ENCODE measurements at places on chromosomes 2 and 18. TPM values are rescaled to one million over a fixed set of nuclear protein-coding genes. Genes with fewer than 3 reads are reported as not detected.

GRCh38 chr2:170141865-170142264 lies 36.1 kb upstream of the MYO3B start:
- H3K4me1 ChIP-seq = peaks cover 6% of the 10 kb centered on the region
- H3K4me3 ChIP-seq = no peak overlapping the region
- H3K27ac ChIP-seq = no peak overlapping the region
- DNase-seq = no peak

GRCh38 chr2:218216674-218217359 lies at the start of gene ARPC2:
TSS of gene ARPC2 (plus strand) at chr2:218217189. CDS start at chr2:218217471, 282 bp downstream.
- H3K27me3 ChIP-seq = no peaks in the 10 kb centered on the region
- peaks cover 36% of the 10 kb centered on the region for H3K36me3 ChIP-seq
- peaks cover 31% of the 10 kb centered on the region for H3K4me1 ChIP-seq
- peak within 1 kb of the TSS; percentile 91 for H3K27ac ChIP-seq

DNA sequence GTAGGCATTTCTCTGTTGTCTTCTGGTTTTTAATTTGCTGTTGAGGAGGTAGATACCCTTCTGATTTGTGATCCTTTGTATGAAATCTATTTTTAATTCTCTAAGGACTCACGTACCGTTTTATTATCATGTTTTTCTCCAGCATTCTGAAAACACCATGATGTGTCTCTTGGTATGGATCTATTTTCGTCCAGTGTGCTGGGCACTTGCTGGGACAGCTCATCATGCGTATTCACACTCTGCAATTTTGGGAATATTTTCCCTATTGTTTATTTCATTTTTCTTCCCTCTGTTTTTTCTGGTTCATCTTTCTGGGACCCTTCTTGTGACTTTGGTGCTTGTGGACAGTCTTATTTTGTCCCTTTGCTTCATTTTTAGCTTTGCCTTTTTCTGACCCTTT lies 21.9 kb downstream of the RPIA start:
- no peak overlapping the region for H3K27ac ChIP-seq
- H3K4me3 ChIP-seq = no peak overlapping the region
- no peaks in the 10 kb centered on the region for H3K4me1 ChIP-seq
- no peak for DNase-seq

DNA sequence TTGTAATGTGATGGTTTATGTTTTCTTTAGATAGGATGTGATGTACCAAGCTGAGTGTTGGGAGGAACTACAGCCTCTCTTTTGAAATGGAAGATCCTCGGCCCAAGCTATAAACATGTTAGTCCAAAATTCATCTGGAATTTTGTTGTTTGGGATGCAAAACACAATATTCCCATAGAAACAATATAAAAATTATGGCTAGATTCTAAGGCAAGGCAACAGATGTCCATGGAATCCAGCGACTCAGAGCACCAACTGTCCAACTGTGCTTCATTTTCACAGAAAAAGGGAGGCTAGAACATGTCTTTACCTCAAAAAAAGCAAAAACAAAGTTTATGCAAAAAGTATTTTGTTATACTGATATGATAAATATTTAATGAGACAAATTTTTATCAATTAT lies 52.4 kb upstream of the ATP8B1 start:
- H3K4me1 ChIP-seq = no peaks in the 10 kb centered on the region
- H3K27ac ChIP-seq = no peak overlapping the region
- no peaks in the 10 kb centered on the region for H3K36me3 ChIP-seq
- no peak for DNase-seq
- H3K27me3 ChIP-seq = peaks cover 36% of the 10 kb centered on the region

GRCh38 chr2:231199219-231199618 lies 788 bp downstream of the ARMC9 start:
- DNase-seq = no peak
- no peaks in the 10 kb centered on the region for H3K36me3 ChIP-seq
- peaks cover 15% of the 10 kb centered on the region for H3K27me3 ChIP-seq

GRCh38 chr2:113225263-113226259 lies 51.8 kb downstream of the PSD4 start:
- H3K27ac ChIP-seq = no peak overlapping the region
- H3K4me3 ChIP-seq = no peak overlapping the region
- peaks cover 4% of the 10 kb centered on the region for H3K27me3 ChIP-seq

- H3K27ac ChIP-seq = no peak overlapping the region
- no peak for DNase-seq
- no peak overlapping the region for H3K4me3 ChIP-seq
These were observed 118.1 kb upstream of the FN1 start for GRCh38 chr2:215553946-215554345.

GRCh38 chr2:173612354-173612753 lies 257.7 kb downstream of the CDCA7 start:
- no peak overlapping the region for H3K4me3 ChIP-seq
- H3K4me1 ChIP-seq = no peaks in the 10 kb centered on the region
- H3K36me3 ChIP-seq = no peaks in the 10 kb centered on the region
- no peak for DNase-seq
- H3K27ac ChIP-seq = no peak overlapping the region

- DNase-seq = no peak
- peaks cover 10% of the 10 kb centered on the region for H3K4me1 ChIP-seq
- no peaks in the 10 kb centered on the region for H3K27me3 ChIP-seq
- no peak overlapping the region for H3K4me3 ChIP-seq
- no peak overlapping the region for H3K27ac ChIP-seq
- peaks cover 31% of the 10 kb centered on the region for H3K36me3 ChIP-seq
These were observed 193.2 kb upstream of the ITGA4 start for GRCh38 chr2:181264001-181264400.

DNA sequence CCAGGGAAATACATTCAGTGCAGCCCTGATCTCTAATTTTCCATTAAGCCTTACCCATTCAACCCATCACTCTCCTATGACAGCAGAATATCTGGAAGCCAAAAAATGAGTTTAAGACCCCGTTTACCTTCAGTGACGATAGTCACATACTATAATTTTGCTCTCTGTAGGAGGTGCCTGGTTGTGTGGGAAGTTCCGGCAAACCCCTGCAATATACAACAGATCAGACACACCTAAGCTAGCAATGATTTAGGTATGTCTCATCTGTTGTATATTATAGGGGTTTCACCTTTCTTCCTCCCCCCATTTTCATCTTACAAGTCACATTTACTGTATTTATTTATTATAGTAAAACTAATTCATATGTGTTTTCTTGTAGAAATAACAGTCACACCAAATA lies 101.7 kb downstream of the DOCK10 start:
- H3K27me3 ChIP-seq = no peaks in the 10 kb centered on the region
- DNase-seq = no peak
- H3K36me3 ChIP-seq = peaks cover 41% of the 10 kb centered on the region
- peak overlapping the region; percentile 56 for H3K4me3 ChIP-seq
- peaks cover 54% of the 10 kb centered on the region for H3K4me1 ChIP-seq
- no peak overlapping the region for H3K27ac ChIP-seq

DNA sequence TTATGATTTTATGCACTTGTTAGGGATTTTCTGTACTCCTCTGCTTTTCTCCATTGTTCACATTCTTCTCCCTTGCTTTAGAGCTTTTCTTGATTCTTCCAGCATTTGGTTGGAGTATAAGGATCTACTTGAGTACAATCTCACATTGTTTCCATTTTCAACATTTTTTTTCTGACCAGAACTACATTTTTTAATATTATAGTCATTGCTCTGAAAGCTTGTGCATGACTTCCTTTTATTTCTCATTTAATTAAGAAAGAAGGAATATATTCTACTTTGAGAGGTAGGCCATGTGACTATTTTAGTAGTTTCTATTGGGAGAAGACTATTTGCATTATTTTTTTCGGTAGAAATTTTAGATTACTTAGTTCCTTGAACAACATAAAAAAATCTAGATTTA lies 200.4 kb downstream of the TMEM247 start:
- H3K4me3 ChIP-seq = no peak overlapping the region
- no peaks in the 10 kb centered on the region for H3K36me3 ChIP-seq
- peaks cover 26% of the 10 kb centered on the region for H3K27me3 ChIP-seq
- no peak for DNase-seq
- peaks cover 3% of the 10 kb centered on the region for H3K4me1 ChIP-seq

- H3K4me1 ChIP-seq = peaks cover 7% of the 10 kb centered on the region
- DNase-seq = no peak
- H3K4me3 ChIP-seq = no peak overlapping the region
- peaks cover 21% of the 10 kb centered on the region for H3K36me3 ChIP-seq
- no peaks in the 10 kb centered on the region for H3K27me3 ChIP-seq
These were observed 340.5 kb downstream of the NBAS start for GRCh38 chr2:15220603-15221002.

DNA sequence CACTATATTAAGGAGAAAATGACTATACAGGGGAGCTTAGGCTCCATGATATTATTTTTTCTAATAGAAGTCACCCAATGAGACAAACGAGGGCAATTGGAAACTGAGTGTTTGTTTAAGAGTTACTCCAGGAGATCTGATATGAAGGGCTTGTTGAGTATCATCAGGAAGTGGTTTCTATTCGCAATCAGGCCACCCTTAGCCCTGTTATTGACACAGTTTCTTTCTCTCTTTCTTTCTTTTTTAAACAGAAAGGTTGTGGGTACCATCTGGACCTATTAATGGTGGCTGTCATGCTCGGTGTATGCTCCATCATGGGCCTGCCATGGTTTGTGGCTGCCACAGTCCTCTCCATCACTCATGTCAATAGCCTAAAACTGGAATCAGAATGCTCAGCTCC lies 117.3 kb downstream of the DPP4 start:
- H3K4me3 ChIP-seq = peak overlapping the region; percentile 69
- peaks cover 62% of the 10 kb centered on the region for H3K4me1 ChIP-seq
- H3K36me3 ChIP-seq = peaks cover 32% of the 10 kb centered on the region
- no peaks in the 10 kb centered on the region for H3K27me3 ChIP-seq
- no peak for DNase-seq

DNA sequence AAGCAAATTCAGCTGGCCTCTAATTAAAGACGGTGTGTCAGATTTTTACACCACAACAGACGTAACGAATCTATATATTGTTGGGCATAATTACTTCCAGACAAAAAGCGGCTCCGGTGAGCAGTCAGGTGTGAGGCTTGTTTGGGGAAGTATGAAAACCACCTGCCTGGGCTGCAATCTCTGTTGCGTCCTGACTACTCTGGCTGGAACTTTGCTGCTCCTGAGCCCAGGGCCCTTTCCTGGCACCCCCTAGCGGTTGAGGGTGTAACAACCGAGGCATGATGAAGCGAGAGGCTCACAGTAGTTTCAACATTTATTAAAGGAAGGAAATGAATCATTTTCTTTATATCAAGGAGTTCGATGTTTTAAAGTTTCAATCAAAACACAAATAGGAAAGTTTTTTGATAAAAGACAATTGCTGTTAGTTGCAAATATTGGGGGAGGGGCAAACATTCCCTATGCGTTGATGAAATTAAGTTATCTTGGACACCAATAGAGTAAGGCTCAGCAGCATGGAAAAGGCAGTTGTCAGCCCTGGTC lies 10.6 kb upstream of the ITGB6 start:
- H3K36me3 ChIP-seq = no peaks in the 10 kb centered on the region
- H3K4me1 ChIP-seq = peaks cover 20% of the 10 kb centered on the region
- peaks cover 24% of the 10 kb centered on the region for H3K27me3 ChIP-seq
- no peak overlapping the region for H3K4me3 ChIP-seq
- peak; percentile 70 for DNase-seq
- no peak overlapping the region for H3K27ac ChIP-seq

The ATP8B1 gene
- total RNA-seq = not detected

The GDF7 gene
- total RNA-seq = not detected

The GALNT13 gene
- total RNA-seq = 0.26 TPM

The IL36G gene
- not detected for total RNA-seq

The LAMA1 gene
- not detected for total RNA-seq
